ENCODE measurements at places on chromosomes 4 and X.

DNA sequence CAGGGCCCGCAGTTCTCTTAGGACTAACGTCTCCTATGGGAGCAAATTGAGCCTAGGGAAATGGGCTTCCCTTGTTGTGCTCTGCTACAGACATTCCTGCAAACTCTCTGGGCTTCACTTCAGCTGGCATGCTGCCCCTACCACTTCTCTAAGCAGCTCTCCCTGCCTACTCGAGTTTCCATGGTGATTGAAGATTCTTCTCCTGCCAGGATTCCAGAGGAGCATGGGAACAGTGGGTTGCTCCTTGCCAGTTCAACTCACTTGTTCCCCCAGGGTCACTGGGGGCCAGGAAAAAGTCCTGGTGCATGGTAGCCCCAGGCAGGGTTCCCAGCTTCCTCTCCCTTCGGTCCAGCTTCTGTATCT lies 21.1 kb upstream of the WDR17 start:
- DNase-seq = peak; percentile 41

DNA sequence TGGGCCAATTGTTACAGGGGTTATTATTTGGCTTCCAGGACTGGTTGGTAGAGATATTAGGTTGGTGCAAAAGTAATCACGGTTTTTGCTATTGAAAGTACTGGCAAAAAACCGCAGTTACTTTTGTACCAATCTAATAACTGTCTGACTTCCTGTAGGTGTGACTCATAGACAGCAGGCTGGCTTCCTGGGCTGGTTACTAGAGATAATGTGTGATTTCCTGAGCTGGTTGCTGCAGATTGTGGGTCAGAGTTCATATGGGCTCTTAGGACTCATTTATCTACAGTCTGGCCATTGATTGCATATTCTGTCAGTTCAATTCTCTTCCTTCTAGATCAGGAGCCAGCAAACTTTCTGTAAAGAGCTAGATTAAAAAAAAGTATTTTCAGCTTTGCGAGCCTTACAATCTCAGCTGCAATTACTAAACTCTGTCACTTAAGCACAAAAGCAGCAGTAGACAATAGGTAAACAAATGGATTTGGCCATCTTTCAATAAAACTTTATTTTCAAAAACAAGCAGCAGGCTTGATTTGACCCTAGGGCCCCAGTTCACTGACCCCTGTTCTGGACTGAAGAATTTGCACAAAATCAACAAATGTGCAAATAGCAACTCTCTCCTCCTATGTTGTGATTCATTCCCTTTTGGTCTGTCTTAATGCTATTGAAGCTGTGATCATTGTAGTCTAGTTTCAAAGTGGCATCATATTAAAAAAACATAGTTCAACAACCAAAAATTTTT lies 50.8 kb upstream of the BOD1L1 start:
- DNase-seq = no peak

GRCh38 chr4:182093431-182093831 lies 149.8 kb upstream of the TENM3 start:
- no peak for DNase-seq

DNA sequence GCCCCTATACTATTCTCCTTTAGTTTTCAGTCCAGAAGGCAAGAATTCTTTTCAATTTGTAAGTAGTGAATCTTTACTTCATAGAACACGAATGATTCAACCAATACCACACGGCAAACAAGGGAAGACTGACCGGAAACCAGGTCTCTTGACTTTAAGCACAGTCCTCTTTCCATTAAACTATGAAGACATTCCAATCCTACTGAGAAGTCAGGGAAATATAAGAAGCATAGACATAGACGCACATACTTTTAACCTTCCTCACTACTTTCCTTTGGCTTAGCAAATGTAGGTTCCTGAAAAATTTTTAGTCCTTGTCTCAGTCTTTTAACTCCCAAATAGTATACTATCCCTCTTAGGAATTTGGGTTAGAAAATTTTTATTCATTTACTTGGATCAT lies 9.1 kb downstream of the CHRDL1 start:
- no peak for DNase-seq

DNA sequence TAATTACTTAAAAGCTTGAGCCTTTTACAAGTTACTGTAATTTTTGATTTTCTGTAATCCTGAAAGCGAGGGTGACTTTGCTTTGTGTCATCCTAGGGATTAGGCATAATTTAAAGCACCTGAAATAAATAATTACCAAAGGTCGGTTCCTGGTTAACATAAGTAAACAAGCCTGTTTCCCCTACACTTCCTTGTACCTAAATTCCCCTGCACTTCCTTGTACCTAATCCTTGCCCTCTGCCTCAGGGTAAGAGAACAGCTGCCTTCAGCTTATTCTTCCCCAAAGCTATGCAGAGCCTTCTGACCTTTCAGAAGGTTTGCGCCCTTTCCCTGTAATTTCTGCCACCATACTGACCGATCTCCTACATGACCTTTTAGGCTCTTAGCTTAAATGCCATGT lies 166.1 kb upstream of the PDE5A start:
- DNase-seq = no peak

GRCh38 chrX:83169683-83170082 lies 338.4 kb upstream of the POU3F4 start:
- no peak for DNase-seq

GRCh38 chrX:14936561-14936960 lies 63.3 kb downstream of the MOSPD2 start:
- no peak for DNase-seq

- no peak for DNase-seq
Measured at GRCh38 chrX:39808471-39808917, 289.3 kb downstream of the BCOR start.

DNA sequence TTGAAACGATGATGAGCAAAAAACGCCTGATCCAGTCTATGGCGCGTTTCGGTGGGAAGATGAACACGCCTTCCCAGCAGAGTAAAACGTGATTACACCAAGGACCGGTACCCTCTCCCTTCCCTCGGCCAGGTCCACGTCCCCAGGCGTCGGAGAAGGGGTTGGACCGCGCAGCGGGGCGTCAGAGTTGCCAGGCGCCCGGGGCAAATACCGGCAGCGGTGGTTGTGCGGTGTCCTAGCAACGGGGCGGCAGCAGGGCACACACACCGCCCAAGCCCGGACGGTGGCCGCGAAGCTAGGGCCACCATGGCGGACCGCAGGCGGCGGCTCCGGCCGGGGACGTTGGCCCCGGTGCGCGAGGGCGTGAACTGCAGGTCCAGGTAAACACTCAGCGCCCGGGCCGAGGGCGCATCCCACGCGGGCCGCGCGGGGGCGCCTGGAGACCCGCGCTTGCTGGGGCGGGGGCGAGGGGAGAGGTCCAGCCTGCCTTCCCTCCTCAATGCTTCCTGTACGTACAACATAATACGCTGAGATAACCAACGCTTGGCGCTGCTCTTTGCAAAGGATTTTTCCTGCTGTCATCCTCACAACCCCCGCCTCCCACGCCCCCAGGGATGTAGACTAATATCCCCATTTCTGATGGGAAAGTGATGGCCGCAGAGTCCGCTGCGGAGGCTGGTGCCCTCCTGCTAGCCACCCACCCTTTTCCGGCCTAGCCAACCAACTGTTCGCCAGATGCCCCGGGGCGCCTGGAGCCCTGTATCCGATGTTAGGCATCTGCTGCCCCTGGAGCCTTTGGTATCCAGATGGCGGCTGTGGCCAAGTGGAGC lies at the start of gene FAM47E:
TSS of gene FAM47E (plus strand) at position 281 of the 830 bp plus-strand sequence. CDS start at position 307, 26 bp downstream.
- peak; percentile 29 for DNase-seq
